Neural crest cell (in vitro differentiated cells): ENCODE measurements at places on chromosomes 16 and 17. TPM values are rescaled to one million over a fixed set of nuclear protein-coding genes. Genes with fewer than 3 reads are reported as not detected.

- H3K27me3 ChIP-seq = no peaks in the 10 kb centered on the region
- peak overlapping the region; percentile 84 for H3K4me3 ChIP-seq
- no peaks in the 10 kb centered on the region for H3K36me3 ChIP-seq
Observed at GRCh38 chr17:45052052-45052772, 780 bp upstream of the DCAKD start.

GRCh38 chr17:29090108-29090507 is 47.2 kb downstream of the PIPOX start:
- H3K27ac ChIP-seq = no peak overlapping the region
- no peak for DNase-seq
- no peaks in the 10 kb centered on the region for H3K27me3 ChIP-seq
- H3K4me1 ChIP-seq = peaks cover 8% of the 10 kb centered on the region

DNA sequence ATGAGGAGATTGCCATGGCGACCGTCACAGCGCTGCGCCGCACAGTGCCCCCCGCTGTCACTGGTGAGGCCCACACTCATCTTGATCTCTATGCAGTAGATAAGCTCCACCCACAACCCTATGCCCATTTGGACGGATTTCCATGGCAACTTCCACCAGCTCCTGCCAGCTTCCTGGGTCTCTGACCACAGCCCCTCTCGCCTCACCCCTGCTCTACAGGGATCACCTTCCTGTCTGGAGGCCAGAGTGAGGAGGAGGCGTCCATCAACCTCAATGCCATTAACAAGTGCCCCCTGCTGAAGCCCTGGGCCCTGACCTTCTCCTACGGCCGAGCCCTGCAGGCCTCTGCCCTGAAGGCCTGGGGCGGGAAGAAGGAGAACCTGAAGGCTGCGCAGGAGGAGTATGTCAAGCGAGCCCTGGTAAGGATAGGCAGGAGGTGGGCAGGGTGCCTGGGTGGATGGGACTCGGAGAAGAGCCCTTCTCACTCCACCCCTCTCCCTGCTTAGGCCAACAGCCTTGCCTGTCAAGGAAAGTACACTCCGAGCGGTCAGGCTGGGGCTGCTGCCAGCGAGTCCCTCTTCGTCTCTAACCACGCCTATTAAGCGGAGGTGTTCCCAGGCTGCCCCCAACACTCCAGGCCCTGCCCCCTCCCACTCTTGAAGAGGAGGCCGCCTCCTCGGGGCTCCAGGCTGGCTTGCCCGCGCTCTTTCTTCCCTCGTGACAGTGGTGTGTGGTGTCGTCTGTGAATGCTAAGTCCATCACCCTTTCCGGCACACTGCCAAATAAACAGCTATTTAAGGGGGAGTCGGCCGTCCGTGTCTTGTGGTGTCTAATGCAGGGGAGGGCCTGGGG is 4.3 kb downstream of the ALDOA start:
- H3K36me3 ChIP-seq = peaks cover 25% of the 10 kb centered on the region
- DNase-seq = no peak
- H3K4me3 ChIP-seq = peak overlapping the region; percentile 84
- no peaks in the 10 kb centered on the region for H3K27me3 ChIP-seq
- peaks cover 34% of the 10 kb centered on the region for H3K4me1 ChIP-seq

- no peaks in the 10 kb centered on the region for H3K27me3 ChIP-seq
- no peak for DNase-seq
- no peaks in the 10 kb centered on the region for H3K4me1 ChIP-seq
- peaks cover 5% of the 10 kb centered on the region for H3K36me3 ChIP-seq
Observed at GRCh38 chr17:81558941-81559806, 7.0 kb upstream of the FAAP100 start.

GRCh38 chr16:31242206-31242605 is 17.6 kb upstream of the ITGAM start:
- DNase-seq = no peak
- no peak overlapping the region for H3K4me3 ChIP-seq
- peaks cover 30% of the 10 kb centered on the region for H3K27me3 ChIP-seq
- no peaks in the 10 kb centered on the region for H3K36me3 ChIP-seq

MC1R gene
- 7.7 and 8.3 TPM in 2 replicates for total RNA-seq

KRT13 gene
- not detected in 2 replicates for total RNA-seq

TEX19 gene
- total RNA-seq = 0.20 and 0.23 TPM in 2 replicates

TLE7 gene
- not detected in 2 replicates for total RNA-seq
